ENCODE measurements at places on chromosomes 2 and 18. TPM values are rescaled to one million over a fixed set of nuclear protein-coding genes. Genes with fewer than 3 reads are reported as not detected.

LRRTM1 gene
- not detected for total RNA-seq

EN1 gene
- 0.21 TPM for total RNA-seq

SERPINB10 gene
- 1.2 TPM for total RNA-seq

MC2R gene
- not detected for total RNA-seq

MLPH gene
- total RNA-seq = 82.9 TPM

CFAP53 gene
- total RNA-seq = 0.35 TPM

LYG2 gene
- not detected for total RNA-seq

AOX1 gene
- 0.61 TPM for total RNA-seq

IL18R1 gene
- 0.37 TPM for total RNA-seq

CREG2 gene
- total RNA-seq = 0.03 TPM

RTP5 gene
- total RNA-seq = not detected

SERTAD2 gene
- total RNA-seq = 11.2 TPM

SAG gene
- total RNA-seq = not detected

Measured in SK-MEL-5 (cell line).